Hypothalamus (tissue), 51 donors: ENCODE measurements at places on chromosomes 16 and 17.

- DNase-seq, result no peak
Measured at GRCh38 chr17:49570540-49571242, 5.0 kb upstream of the NXPH3 start.

DNA sequence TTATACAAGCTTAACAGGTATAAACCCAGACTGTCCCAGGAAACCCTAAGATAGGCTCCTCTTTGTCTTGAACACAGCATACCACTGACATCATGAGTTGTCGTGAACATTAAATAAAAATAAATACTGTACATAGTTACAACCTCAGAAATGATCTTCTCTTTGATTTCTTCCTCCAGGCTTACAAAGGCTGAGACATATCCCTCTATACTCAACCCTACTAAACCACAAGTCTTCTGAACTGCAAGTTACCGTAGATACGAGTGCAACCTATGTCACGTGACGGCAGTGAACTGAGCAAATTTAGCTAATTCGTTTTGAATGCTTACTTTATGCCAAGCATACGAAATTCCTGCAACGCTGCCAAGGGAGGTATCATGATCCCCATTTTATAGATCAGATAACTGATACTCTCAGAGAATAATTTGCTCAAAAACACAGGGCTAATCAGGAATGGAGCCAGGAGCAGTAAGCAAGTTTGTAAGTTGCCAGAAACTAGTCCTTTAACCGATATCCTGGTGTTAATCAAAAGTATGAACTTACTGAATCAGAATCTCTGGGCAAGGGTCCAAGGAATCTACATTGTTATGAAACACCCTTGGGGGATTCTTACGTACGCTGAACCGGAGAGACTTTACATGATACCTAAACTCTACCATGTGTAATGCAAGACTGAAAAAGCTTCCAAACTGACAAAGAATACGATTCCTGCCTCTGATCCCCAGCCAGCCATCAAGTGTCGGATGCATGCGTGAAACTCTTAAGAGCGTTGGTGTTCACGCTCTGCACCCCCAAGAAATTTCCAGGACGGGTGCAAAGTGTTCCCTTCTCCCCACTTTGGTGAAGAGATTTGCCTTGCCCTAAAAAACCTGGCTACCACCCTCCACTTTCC is 106.2 kb downstream of the XYLT1 start:
- DNase-seq, result no peak

DNA sequence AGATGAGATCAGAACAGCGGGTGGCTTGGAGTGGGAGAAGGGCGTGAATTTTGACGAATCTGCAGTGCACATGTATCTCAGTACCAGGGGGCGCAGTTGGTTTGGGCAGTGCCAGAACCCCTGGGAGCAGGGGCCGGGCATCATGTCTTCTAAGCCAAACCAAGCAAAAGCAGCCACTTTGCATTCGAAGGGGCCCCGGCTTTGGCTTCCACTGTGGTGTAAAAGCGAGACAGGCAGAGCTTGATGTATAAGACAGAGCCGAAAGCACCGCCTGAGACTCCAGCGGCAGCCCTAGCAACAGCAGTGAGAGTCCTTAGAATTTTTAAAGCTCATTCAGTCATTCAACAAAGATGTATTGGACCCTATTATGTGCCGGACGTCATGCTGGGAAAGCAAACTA is 3.8 kb upstream of the XYLT1 start:
- DNase-seq, result no peak

DNA sequence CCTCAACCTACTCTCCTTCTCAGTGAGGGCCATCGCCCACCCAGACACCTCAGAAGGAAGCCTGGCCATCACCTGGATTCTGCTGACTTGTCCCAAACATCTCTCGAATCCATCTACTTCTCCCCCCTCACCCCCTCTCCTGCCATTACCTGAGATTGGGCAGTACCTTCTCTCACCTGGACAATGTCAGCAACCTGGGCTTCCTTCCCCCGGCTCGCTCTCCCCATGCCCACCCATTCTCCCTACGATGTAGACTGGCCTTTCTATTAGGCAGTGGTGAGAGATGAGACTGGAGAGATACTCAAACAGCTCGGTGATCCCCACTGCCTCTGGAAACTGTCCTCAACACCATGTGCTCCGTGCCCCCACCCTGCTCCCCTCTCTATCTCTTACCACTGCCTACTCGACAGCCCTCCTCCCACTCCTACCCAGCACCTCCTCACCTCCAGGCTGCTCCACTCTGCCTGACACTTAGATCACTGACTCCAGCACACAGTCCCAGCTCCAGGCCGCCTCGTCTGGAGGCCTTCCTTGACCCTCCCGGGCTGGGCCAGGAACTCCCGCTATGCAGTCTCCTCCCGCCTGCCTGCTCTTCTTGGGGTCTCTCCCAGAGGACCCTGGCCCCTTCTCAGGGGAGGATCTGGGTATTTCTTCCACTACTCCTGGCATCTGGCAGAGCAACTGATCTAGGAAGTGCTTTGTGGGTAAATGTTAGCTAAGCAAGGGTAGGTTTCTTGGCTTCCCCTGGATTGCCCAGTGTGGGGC is 235.8 kb upstream of the NLRP1 start:
- no peak for DNase-seq

DNA sequence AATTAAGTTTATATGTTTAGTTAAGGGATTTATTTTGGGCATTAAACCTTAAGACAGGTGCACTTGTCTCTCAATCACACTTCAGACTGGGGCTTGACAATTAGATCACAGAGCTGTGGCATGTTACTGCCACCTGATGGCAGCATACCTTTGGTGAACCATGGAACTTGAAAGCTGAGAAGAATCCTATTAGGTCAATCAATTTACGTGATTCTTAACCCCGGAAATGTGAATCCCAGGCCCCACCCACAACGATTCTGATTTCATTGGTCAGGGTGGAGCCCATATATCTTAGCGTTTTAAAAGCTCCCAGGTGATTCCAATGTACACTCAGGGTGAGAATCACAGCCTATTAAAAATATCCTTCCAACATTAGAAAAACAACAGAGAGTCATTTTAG is 91.0 kb downstream of the GSG1L start:
- no peak for DNase-seq
